ENCODE measurements at places on chromosomes 12 and 14.
A peak's percentile ranks its signal among the peaks of the same experiment; 100 is the strongest.

DNA sequence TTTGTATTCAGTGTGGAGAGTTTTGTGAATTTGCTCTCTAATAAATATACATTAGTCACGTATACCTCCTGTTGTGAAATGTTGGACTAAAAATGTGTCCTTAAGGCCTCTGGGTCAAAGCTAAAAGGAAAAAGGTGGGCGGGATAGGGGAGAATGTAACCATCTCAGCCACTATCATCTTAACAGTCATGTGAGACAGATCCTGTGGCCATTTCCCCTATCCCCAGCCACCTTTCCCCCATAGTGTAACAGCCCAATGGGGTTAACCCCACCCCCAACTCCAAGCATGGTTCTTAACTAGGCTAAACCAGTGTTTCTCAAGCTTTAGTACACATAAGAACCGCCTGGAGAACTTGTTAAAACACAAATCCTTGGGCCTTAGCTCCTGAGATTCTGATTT, 6.5 kb upstream of the ITPR2 start:
- no peak for DNase-seq

- DNase-seq = no peak
Observed at GRCh38 chr12:24754690-24755638, 193.9 kb downstream of the BCAT1 start.

GRCh38 chr14:42002141-42002540, 395.5 kb downstream of the LRFN5 start:
- DNase-seq = no peak

- no peak for DNase-seq
Observed at GRCh38 chr12:56257491-56258067, 605 bp downstream of the ANKRD52 start.

- no peak for DNase-seq
Observed at GRCh38 chr12:104306376-104306775, 2.8 kb downstream of the EID3 start.

- DNase-seq = no peak
Observed at GRCh38 chr12:108600702-108601007, 2.8 kb upstream of the TMEM119 start.

DNA sequence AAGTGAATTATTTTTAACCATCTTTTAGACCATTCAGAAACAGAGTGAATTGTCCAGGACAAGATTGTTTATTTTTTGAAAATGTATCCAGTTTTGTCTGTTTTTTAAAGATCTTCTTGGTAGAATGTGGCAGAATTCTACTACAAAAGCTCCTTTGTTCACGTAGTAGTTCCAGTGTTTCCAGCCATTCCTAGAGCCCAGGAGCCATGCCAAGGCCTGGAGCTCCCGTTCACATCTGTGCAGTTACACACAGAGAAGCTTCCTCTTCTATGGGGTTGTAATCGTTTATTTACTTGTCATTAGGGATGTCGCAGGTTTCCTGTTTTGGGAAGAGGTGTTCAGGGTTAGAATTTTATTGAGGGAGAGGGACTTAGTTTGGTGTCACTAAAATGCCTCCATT, 409.8 kb downstream of the NPAS3 start:
- no peak for DNase-seq

GRCh38 chr14:76331328-76332011, 44.5 kb upstream of the ESRRB start:
- DNase-seq = no peak

DNA sequence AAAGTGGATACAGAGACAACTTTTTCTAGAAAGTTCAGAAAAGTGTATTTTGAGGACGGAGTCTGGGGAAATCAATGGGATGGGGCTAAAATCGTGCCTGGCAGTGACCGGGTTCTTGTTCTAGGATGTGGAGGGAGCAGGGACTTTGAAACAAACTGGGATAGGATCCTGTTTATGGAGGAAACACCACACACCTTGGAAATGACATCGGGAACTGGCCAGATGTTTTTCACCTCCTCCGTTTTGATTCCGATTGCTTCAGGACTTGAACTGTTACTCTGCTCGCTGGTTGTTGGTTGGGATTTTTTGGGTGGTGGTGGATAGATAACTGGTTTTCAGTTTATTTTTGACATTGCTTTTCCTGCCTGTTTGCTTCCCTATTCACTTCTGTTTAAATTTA, 506 bp downstream of the EMP1 start:
- DNase-seq = no peak

DNA sequence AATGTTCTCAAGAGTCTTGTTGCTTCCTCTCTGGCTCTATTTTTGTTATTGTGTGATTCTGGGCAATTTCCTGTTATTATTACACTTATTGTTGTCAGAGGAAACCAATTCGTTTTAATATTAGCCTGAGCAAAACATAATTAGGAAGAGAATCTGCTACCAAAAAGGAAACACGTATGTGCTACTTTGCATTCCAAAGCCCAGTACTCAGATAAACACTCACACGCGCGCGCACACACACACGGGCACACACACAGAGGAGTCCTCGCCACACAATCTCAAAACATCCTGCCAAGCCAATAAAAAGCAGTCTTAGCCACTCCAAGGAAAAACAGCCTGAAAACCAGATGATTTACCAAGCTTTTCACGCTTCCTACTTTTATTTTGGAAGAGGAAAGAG, 400.7 kb downstream of the NUAK1 start:
- DNase-seq = no peak

DNA sequence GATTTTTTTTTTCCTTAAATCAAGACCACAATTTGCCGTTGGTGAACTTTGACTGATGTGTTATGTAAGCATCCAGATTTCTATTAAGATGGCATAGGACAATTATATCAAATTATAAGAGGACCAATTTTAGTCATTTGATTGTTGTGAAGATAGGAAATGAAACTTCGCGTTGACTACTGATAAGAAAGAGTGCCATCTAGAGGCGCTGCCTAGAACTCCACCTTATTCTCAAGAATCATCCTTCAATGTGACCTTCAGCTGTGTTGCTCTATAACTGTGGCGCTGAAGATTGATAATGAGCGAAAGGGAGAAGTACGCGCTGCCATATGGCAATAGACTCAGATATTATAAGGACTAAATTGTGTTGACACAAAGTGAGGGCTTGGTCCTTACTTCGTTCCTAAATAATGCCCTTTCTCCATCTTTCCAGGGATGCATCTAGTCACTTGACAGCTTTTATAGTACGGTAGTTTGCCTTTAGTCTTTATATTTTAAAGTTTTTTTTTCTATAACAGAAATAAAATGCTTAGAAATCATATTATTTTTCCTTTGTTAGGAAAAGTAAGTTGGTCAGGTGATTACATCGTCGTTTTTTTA, 350.8 kb upstream of the STXBP6 start:
- peak; percentile 61 for DNase-seq

GRCh38 chr12:45663455-45663854, 66.1 kb upstream of the ARID2 start:
- no peak for DNase-seq

- no peak for DNase-seq
Observed at GRCh38 chr12:94267537-94267872, 119.1 kb downstream of the PLXNC1 start.

- DNase-seq = no peak
Observed at GRCh38 chr12:11973396-11973795, 97.3 kb upstream of the BCL2L14 start.

DNA sequence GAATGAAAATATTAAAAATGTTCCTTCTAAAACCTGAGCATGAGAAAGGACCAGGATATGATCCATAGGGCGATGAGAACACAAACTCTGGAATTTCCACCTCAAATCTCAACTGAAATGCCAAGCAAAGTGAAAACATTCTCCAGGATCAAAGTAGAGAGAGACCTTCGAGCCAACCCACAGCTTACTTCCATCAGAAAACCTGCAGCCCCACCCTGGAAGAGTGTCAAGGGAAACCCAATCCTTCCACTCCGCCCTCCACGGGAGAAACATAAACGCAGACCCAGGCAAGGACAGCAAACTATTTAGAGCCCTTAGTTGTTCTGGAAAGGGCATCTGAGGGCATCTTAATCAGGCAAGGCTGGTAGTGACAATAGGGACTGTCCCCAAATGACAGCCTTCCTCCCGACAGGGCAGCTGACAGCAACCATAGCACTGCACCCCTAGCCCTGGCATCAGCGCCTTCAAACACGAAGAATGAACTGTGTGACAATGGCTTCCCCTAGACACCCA, 21.8 kb downstream of the SLC15A4 start:
- no peak for DNase-seq

DNA sequence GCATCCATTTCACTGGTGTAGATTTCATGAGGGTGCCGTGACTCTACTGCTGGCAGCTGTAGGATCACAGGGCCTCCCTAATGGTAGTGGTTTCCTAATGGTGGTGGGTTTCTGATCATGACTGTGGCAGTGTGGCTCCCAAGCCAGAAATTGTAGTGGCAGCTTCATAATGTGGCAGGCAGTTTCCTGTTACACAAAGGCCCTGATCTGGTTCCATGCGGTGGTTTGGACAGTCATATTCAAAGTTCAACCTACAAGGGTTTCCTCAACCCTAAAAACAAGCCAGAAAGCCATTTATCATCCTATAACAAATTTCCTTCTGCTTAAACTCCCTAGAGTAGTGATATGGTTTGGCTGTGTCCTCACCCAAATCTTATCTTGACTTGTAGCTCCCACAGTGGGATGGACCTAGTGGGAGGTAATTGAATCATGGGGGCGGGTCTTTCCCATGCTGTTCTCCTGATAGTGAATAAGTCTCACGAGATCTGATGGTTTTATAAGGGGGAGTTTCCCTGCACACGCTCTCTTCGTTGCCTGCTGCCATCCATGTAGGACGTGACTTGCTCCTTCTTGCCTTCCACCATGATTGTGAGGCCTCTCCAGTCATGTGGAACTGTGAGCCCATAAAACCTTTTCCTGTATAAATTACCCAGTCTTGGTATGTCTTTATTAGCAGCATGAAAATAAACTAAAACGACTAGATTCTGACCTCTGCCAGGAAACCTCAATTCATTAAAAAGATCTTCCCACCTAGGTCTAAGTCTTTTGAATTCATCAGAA, 257.1 kb downstream of the EFCAB11 start:
- no peak for DNase-seq

GRCh38 chr12:75487308-75487707, 6.8 kb downstream of the GLIPR1 start:
- DNase-seq = no peak

DNA sequence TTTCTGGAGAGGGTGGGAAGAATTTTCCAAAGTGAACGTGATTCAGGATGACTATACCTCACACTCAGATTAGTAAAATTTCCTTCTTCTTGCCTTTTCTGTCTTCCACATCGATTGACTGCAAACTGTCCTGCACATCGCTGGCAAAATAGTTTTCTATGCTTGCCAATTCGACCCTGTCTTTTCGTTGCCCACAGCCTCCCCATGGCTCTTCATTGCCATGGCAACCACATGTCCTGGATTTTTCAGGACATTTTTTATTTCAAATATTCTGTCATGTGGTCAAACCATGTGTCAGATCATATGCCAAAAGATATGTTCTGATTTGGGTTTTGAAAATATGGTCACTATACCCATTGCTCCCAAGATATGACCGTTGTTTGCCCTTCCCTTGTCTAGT, 46.9 kb upstream of the OTX2 start:
- DNase-seq = no peak

- no peak for DNase-seq
Observed at GRCh38 chr12:55188573-55188972, 32.3 kb upstream of the OR10A7 start.

DNA sequence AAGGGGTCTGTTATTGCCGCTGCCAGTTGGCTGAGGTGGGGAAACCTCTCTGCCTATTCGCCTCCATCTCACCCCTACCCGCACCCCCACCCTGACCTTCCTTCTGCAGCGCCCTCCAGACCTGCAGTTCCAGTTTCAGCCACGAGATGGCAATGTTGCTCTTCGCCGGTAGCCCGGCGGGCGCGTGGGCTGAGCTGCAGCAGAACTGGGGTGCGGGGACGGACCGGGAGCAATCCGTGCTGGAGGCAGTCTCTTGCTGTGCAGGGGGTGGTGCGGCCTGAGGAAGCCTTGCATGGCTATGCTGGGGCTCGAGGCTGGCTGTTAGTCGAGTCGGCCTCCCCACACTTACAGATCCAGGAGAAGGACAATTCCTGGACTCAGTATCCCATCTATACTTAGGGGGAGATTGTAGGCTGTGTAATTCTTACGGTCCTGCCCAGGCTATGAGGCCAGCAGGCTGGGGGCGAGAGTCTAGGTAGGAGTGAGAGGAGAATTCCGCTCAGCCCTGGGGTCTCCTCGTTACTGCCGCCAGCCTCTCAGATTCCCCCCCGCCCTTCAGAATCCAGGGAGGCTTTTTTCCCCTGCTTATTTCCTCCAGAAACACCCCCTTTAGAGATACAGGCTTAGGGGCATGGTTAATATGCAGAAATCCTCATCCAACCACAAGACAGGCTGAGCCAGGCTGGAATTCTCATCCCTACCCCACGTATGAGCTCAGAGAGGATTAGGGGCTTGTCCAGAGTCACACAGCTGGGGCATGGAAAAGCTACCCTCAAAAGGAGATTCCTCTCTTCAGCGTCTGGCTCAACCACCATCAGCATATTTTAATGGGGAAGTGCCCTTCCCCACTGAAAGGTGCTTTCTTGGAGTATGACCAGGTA, 118.2 kb downstream of the AACS start:
- DNase-seq = peak; percentile 82

DNA sequence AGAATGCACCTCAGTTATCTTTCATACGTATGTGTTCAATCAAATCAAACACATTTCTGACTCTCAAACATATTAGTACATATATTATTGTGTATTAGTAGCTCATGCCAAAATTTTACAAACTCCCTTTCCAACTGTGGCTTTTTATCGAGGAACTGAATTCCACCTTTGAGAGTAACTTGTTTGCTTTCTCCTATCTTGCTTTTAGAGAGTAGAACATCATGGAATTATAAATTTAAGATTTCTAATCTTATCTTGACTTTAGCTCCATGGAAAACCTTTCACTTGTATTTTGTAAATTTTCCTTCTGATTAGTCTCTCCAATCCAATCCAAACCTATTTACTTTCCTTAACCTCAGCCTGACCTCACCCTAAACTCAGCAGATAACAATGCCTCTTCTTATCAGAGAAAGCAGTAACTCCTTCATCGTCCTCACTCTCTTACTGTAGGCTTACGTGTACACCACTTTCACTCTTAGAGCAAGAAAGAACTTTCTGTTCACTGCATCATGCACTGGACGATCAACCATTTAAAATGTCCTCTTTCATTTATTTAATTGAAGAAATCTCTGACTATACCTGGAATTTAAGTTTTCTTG, 164.5 kb downstream of the TMTC3 start:
- no peak for DNase-seq

DNA sequence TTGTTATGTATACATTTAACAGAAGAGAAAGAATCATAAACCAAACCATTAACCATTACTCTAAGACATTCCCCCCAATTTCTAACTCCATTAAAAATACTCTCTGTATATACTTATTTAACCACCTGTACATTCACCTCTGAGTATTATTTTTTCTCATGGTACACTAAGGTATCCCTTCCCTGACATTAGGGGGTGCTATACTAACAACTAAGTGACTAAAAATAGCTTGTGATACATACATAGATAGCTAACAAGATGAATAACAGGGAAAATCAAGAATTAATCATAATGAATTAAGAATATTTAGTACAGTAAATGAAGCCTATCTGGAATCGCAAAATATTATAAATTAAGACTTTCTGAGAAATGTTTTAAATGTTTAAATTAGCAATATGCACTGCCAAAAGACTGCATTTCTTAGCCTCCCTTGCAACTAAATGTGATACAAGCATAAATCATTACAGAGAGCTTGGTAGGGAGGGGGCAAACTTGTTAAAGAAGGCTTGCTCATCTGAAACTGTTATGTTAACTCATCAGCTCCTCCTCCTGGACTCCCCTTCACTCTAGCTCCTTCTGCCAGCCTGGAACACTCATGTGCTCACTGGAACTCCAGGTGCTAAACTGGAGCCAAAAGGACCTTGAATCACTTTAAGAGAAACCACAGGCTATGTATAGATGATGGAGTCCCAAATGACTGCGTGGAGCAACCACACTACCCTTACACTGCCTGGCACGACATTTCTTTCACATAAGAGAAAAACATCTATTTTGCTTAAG, 14.9 kb downstream of the C2CD5 start:
- DNase-seq = peak; percentile 65

All from NB4 (cell line).